ENCODE measurements at places on chromosomes 4 and X.

GRCh38 chrX:132676561-132677186 is 187.8 kb upstream of the MBNL3 start:
- peak; percentile 22 for DNase-seq

DNA sequence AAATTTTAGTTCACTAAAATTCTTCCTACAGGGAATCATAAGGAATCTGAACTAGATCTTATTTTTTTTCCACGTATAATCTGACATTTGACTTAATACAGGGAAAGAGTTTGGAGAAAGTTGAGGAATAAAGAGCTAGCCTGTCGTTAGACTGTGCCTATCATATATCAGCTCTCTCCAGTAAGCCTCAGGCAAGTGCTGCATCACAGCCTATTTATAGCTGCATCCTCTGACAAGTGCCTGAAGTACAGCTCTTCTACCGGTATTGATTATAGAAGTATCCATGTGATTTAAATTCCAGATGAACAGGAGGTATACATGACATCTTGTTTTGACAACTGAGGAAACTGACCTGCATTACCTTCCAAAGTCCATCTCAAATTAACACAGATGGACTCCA is 248.9 kb downstream of the TLL1 start:
- DNase-seq, result no peak

- peak; percentile 32 for DNase-seq
Observed at GRCh38 chr4:23866450-23867075, 23.3 kb downstream of the PPARGC1A start.

- DNase-seq, result no peak
Observed at GRCh38 chr4:143512978-143513313, 556 bp upstream of the SMARCA5 start.

GRCh38 chr4:87461281-87461700 is 38.9 kb downstream of the NUDT9 start:
- DNase-seq, result no peak

- DNase-seq, result no peak
Observed at GRCh38 chrX:40406330-40406859, 174.4 kb upstream of the ATP6AP2 start.

Measured in retina (tissue), 1 donor.